Glutamatergic neuron (in vitro differentiated cells): ENCODE measurements at places on chromosomes 1 and 21.
A peak's percentile ranks its signal among the peaks of the same experiment; 100 is the strongest.

DNA sequence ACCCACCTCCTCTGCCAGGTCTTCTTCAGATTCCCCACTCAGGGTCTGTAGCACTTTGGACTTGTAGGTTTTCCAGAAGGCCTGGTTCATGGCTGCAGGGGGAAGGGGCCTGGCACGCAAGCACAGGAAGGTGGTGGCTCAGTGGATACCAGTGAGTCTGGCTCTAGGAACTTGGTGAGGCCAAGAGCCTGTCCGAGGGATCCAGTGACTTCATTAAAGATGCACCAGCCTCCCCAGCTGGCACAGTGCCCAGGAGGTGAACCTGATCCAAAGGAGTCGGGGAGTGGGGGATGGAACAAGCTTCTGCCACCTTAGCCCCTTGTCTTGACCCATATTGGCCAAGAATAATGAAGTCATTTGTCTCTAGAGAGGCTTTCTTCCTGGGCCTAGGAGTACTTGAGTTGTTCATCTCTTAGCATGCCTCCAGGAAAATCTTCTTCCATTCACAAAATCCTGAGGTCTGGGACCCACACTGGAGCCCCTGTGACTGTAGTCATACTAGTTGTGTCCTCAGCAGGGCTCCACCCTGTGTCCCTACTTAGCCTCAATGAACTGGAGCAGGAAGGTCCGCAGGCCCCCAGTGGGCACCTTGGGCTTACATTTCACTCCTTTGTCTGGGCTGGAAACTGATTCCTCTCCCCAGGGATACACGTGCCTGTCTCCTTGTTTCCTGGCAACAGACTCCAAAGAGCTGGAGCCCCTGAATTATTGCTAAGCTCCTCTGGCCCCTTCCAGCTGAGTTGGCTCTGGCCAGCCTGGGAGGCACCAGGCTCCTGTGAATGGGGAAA is at the start of gene C1orf232:
TSS of gene C1orf232 (minus strand) at position 554 of the 788 bp plus-strand sequence. CDS start at position 90, 464 bp downstream.
- DNase-seq = no peak

DNA sequence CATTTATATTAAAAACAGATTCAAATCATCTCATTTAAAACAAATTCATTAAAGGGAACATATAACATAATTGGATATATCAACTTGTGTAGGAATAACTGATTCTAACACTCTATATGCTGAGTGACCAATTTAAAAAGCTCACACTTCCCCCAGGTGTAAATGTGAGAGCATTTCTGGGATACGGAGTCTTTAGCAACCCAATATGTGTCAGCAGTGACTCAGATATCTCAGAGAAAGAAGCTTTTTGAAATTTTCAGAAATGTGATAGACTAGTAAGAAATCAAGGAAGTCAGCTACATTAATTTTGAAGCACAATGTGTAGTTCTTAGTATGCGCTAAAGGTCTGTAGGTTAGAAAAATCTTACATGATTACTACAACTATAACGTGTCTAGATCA is 87.9 kb upstream of the SERTAD4 start:
- no peak for DNase-seq

DNA sequence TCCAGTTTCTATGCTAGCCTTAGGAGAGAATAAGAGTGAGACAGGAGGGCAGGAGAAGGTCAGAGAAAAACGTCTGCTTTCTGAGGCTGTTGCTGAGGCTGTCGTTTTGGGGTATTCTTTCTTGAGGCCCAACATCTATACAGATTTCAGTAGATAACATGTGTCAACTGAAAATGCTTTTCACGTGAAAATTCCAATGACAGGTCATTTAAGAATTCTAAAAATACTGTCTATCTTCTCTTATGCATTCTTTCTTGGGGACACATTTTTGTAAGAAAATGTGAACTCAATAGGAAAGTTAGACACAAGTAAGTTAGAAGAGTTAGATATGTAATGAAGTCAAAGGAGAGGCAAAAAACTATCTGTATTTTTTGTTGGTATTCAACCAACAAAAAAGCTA is 150.8 kb downstream of the TGFB2 start:
- DNase-seq = no peak

- no peak for DNase-seq
These were observed 597.1 kb upstream of the USP24 start for GRCh38 chr1:55812281-55812680.

DNA sequence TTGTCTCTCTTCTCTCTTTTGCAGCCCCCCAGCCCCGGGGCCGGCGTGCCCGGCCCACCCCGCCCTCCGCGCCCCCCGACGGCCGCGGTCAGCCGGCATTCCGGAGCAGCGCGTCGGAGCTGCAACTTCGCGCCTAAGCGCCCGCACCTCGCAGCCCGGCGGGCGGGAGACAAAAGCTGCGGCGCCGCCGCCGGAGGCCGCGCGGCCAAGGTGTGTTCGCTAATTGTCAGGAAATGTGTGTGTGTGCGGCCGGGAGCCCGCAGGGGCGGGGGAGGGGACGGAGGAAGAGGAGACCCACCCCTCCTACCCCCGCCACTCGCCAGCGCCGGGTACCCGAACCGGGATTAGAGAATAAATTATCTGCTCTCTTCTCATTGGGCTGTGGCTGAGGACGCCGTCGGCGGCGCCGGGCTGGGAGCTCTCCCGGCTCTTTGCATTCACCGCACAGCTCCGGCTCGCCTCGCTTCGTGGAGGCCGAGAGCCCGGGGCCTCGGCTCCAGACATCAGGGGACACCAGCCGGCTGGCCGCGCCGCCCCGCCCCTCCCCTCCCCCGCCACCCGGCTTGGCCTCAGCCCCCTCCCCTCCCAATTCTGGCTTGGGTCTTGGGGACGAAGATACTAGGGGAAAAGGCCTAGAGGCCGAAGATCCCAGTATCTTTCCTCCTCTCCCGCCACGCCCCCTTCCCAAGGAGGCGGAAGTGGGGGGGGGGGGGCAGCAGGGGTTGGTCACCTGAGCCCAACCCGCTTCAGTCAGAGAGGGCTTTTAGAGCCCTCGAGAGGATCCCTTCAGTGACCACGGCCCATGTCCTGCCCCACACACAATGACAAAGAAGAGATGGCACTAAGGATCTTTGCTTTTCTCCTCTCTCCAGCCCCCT is 1.3 kb upstream of the BLACAT1 start:
- peak; percentile 73 for DNase-seq

- DNase-seq = no peak
These were observed 106.6 kb downstream of the OMA1 start for GRCh38 chr1:58439946-58440345.
